ENCODE measurements at places on chromosomes 1 and 21. TPM values are rescaled to one million over a fixed set of nuclear protein-coding genes. Genes with fewer than 3 reads are reported as not detected.

BSND gene
- total RNA-seq = not detected

RPE65 gene
- not detected for total RNA-seq

MYBPHL gene
- total RNA-seq = not detected

RHBDL2 gene
- total RNA-seq = 22.5 TPM

FAM43B gene
- total RNA-seq = not detected

B3GALT5 gene
- 33.4 TPM for total RNA-seq

TMEM240 gene
- 3.8 TPM for total RNA-seq

SPRR2B gene
- total RNA-seq = not detected

C2CD2 gene
- 9.8 TPM for total RNA-seq

TNFSF4 gene
- total RNA-seq = not detected

TNFRSF1B gene
- total RNA-seq = 16.7 TPM

EPHB2 gene
- 24.4 TPM for total RNA-seq

KIF26B gene
- 0.20 TPM for total RNA-seq

AXDND1 gene
- total RNA-seq = 8.4 TPM

FCER1G gene
- total RNA-seq = 73.6 TPM

DLGAP3 gene
- total RNA-seq = 0.16 TPM
